ENCODE measurements at places on chromosomes 3 and 15. TPM values are rescaled to one million over a fixed set of nuclear protein-coding genes. Genes with fewer than 3 reads are reported as not detected.

ACAN gene
- 0.31 TPM for total RNA-seq

BSN gene
- 23.5 TPM for total RNA-seq

SCN5A gene
- total RNA-seq, result 1.3 TPM

GHSR gene
- not detected for total RNA-seq

CCR9 gene
- total RNA-seq, result not detected

TGM4 gene
- not detected for total RNA-seq

GYG1 gene
- total RNA-seq, result 5.6 TPM

MYO9A gene
- total RNA-seq, result 204 TPM

PLSCR2 gene
- not detected for total RNA-seq

CEMIP gene
- 1.6 TPM for total RNA-seq

CCDC39 gene
- 0.63 TPM for total RNA-seq

ROPN1 gene
- not detected for total RNA-seq

ARRDC4 gene
- total RNA-seq, result 43.8 TPM

ANKDD1A gene
- 27.2 TPM for total RNA-seq

SKOR1 gene
- total RNA-seq, result 0.63 TPM

PROK2 gene
- 1.9 TPM for total RNA-seq

GPR27 gene
- total RNA-seq, result 27.9 TPM

CCR1 gene
- total RNA-seq, result 0.94 TPM

OR4F15 gene
- total RNA-seq, result not detected

CLDN18 gene
- not detected for total RNA-seq

LRRK1 gene
- total RNA-seq, result 1.6 TPM

NR2E3 gene
- not detected for total RNA-seq

GABRR3 gene
- total RNA-seq, result not detected

FETUB gene
- not detected for total RNA-seq

TMA7 gene
- 80.4 TPM for total RNA-seq

EEF1AKMT4 gene
- total RNA-seq, result 0.63 TPM

VPS33B gene
- 13.5 TPM for total RNA-seq

All from parietal lobe (tissue), 2 donors.